Activated CD4-positive, alpha-beta T cell treated with anti-CD3 and anti-CD28 coated beads, Interleukin-2, amount 50 U/mL, for 1 hour (primary cell): ENCODE measurements at places on chromosomes 12 and 14.
A peak's percentile ranks its signal among the peaks of the same experiment; 100 is the strongest.

- peak; percentile 62 for DNase-seq
Observed at GRCh38 chr14:98931911-98932310, 340.1 kb downstream of the BCL11B start.

GRCh38 chr14:95389471-95390011 is 69.8 kb upstream of the CLMN start:
- no peak for DNase-seq

DNA sequence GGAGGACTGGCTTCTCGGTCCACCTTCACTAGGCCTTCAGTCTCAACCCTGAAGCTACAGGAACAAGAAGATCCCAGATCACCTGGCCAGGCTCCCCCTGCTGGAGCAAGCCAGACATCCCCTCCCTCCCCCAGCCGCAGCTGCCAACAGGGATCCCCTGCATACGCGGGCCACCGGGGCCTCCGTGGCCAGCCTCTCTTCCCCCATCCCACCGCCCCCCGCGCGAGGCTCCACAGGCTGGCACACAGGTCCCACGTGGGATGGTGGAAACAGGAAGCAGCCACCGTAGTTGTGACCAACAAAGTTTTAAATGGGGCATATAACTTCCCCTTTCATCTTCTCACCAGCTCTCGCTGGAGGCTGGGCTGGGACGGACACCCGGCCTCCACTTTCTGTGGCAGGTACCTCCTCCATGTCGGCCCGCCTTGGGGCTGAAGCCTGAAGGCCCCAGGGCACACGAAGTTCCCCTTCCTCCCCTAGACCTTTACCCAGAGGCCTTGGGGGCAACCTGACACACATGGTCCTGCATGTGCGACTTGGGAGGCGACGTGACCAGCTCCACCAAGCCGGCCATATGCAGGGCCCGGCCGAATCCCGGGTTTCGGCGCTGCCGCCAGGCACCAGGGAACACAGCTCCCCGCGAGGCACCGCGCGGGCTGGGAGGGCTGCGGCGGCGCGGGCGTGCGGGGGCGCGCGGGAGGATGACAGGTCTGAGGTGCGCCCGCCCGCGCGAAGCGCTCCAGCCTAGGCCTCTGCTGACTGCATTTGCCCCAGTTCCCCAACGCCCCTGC is 44.4 kb upstream of the PNMA1 start:
- peak; percentile 70 for DNase-seq

DNA sequence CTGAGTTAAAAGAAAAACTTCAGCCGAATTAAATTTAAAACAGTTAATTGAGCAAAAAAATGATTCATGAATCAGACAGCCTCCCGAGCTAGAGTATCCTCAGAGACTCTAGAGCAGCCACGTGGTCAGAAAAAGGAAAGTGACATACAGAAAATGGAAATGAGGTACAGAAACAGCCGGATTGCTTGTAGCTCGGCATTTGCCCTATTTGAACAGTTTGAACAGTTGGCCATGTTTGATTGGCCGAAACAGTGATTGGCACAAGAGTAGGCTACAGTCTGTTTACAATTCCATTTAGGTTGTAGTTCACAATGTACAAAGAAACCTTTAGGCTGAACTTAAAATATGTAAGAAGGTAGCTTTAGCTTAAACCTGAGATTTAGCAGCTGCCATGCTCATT is 12.9 kb upstream of the OXA1L start:
- no peak for DNase-seq

DNA sequence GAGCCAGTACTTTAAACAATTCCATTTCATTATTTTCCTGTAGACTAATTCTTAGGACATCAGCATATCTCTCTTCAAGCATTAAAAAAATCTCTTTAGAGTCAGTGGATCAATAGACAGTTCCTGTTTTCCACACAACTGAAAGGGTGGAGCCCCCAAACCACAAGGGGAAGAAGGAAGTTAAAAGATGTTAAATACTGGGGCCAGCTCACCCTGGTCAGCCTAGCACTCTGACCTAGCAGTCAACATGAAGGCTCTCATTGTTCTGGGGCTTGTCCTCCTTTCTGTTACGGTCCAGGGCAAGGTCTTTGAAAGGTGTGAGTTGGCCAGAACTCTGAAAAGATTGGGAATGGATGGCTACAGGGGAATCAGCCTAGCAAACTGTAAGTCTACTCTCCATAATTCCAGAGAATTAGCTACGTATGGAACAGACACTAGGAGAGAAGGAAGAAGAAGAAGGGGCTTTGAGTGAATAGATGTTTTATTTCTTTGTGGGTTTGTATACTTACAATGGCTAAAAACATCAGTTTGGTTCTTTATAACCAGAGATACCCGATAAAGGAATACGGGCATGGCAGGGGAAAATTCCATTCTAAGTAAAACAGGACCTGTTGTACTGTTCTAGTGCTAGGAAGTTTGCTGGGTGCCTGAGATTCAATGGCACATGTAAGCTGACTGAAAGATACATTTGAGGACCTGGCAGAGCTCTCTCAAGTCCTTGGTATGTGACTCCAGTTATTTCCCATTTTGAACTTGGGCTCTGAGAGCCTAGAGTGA is at the start of gene LYZ:
TSS of gene LYZ (plus strand) at position 220 of the 777 bp plus-strand sequence. CDS start at position 248, 28 bp downstream.
- DNase-seq, result no peak

DNA sequence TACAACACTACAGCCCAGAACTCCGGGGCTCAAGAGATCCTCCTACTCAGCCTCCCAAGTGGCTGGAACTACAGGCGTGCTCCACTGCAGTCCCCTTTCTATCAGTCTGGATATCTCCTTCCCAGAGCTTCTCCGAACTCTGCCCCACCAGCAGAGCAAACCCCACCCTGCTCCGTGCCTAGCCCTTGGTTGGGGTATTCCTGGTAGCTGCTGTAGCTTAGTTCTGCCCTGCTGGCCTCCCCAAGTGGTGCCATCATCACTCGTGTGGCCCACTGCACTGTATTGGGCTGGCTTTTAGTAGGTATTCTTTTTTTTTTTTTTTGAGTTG is 9.5 kb downstream of the HSP90AA1 start:
- DNase-seq, result no peak

DNA sequence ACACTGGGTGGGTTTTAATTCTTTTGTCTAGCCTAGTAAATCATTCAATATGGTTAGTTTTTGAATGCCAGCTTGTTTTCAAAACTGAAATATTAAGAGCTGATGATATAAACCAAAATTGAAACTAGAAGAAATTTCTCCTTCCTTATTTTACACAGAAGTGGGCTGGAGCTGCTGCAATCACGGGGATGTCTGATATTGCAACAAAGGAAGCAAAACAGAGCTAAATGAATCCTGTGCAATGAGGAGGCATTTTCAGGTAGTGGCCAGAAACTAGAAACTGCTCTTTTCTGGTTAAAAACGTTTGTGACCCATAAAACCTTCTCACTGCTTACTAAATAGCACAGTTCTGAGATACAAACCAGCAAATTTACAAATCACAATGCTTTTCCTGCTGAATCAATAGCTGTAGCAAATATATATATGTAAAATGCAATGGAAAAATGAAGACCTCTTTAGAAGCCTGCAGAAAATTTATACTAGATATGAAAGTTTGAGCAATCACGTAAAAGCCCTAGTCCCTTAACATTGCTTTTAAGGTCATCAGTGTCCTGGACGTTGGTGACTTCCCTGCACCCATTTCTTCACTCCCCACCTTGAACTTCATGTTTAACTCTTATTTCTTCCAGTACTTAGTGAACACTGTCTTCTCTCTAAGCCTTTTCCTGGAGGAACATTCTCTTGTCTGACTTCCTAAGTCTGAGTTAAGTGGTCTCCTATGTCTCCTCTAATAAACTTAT is 15.9 kb upstream of the LRRK2 start:
- DNase-seq, result no peak

DNA sequence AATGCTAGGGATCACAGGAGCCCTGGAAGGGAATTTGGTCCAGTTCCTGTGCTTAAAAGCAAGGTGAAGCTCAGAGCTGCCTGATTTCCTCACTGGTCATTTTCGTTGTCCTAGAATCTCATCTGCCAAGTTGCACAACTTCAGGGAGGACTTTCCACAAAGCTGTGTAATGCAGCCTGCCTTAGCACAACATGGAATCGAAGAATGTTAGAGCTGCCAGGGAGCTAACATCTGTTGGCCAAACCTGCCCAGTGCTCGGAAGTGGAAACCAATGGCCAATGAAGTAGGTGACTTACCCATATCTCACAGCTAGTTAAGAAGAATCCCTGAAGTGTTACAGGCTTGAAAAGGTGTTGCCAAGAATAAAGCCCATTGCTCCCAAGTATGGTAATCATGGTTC is 79.9 kb upstream of the SSTR1 start:
- no peak for DNase-seq

- DNase-seq, result no peak
Observed at GRCh38 chr12:100473716-100474150, at the start of gene NR1H4. Gene NR1H4 (plus strand): TSS chr12:100473866. CDS start chr12:100493324, 19,458 bp downstream.

DNA sequence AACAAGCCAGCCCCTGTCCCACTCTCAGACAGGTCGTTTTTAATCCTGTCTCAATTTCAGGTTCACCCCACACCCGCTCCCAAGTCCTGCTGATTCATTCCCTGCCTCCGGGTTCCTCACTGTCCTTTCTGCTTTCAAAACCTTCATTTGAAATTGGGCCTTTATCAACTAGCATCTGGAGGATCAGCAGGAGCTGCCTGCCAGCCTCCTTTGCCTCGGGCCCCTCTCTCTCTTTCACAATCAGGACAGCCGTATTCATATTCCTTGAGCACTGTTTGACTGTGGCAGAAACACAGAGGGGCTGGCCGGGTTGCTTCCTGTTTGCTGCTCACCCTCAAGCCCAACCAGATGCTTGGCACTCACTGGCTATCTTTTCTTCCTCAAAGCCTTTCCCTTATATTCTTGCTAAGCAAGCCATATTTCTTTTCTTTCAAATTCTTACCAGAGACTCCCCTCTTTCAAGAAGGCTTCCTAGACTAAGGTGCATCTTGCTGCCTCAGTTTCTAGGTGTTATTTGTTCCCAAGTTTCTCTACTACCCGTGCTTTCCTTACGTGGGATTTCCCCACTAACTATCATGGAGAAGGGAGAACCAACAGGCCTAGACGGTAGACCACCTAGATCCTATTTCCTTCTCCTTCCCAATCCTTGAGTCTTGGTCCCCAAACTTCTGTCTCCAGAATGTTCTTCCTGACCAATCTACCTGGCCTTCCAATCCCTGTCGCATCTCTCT is 3.0 kb downstream of the GALNT6 start:
- DNase-seq, result no peak

GRCh38 chr12:127515941-127516340 is 751.0 kb upstream of the TMEM132C start:
- DNase-seq, result no peak

- no peak for DNase-seq
Observed at GRCh38 chr14:24312736-24313507, 1.6 kb downstream of the LTB4R start.

DNA sequence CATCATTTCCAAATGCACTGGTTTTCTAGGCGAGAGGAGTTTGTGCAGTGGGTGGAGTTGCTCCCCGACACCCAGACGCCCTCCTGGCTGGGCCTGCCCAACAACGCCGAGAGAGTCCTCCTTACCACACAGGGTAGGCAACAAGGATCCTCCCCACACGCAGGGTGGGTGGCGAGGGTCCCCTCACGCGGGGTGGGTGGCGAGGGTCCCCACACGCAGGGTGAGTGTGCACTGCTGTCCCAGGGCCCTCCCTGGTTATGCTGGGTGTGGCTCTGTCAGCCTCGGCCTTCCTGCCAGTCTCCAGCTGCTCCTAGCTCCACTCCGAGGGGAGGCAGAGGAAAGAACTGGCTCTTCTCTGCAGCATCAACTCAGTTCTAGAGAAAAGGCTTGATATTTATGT is 42.3 kb downstream of the HSP90AA1 start:
- DNase-seq, result no peak

DNA sequence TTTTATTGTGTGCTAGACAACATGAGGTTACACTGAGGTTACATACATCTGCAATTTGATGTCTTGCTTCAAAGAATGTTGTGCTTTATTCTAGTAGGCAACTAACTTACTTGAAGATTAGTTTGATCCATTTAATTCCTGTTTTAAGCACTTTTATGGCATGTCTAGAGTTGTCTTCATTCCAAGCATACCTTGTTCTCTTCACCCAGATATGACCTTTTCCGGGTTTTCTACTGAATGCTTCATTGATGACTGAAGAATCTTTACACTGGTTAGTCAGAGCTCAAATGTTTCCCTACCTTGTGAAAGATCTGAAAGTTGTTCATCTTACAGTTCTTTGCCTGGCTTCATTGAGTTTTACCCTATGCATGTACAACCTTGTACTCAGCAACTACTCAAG is 274.0 kb upstream of the KITLG start:
- DNase-seq, result no peak

DNA sequence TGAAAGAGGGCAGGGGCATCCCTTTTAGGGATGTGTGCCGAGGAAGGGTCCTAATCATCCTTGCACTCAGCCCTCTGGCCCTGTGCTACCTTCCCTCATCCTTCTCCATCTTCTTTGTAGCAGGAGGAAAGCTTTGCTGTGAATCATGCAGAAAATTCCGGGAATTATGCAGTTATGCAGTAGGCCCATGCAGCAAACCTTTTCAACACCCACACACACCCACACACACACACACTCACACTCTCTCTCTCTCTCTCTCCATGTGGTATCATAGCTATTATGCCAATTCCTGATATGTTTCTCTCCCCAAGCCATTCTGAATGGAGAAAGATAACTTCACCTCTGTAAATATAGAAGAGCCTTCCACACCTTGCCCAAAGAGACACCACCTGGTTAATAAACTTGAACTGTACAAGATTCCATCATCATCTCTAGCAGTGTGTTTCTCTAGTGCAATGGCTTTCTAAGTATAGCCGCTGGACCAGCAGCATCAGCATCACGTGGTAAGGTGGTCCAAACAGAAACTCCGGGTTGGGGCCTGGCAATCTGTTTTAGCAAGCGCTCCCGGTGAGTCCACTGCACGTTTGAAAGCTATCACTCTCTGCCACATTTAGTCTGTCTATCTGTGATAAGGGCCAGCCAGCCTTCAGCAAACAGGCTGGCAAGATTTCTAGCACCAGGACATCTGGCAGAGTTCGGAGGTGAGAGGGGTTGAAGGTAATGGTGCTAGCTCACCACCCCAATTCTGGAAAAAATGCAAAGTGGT is 57.6 kb downstream of the MDM2 start:
- DNase-seq, result no peak

DNA sequence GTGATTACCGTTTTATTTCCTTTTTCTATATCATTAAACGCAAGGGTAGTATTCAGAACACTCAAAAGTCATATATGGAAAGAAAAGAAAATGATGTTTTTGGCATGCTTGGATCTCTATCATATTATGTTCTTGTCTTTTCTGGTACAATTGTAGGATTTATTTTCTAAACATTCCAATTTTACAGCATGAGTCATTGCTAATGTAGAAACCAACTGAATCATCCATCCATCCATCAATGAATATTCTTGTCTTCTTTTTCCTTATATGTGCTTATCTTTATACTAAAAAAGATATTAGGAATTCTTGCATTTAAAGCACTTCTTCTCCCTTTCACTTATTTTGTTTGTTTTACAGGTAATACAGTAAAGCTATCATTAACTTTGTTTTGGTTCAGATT is 20.4 kb upstream of the AMIGO2 start:
- no peak for DNase-seq
